ENCODE measurements at places on chromosomes 4 and X. TPM values are rescaled to one million over a fixed set of nuclear protein-coding genes. Genes with fewer than 3 reads are reported as not detected.

The ARAF gene
- total RNA-seq, result 7.0 TPM

The SLC6A8 gene
- 16.0 TPM for total RNA-seq

The AKAP14 gene
- 2.4 TPM for total RNA-seq

The LRP2BP gene
- total RNA-seq, result 13.4 TPM

The IL3RA gene
- 2.4 TPM for total RNA-seq

The SLC26A1 gene
- 3.0 TPM for total RNA-seq

The EPGN gene
- total RNA-seq, result 0.27 TPM

The PIN4 gene
- 15.3 TPM for total RNA-seq

The BST1 gene
- total RNA-seq, result 1.2 TPM

The BTC gene
- total RNA-seq, result 1.5 TPM

The ADRA2C gene
- 5.3 TPM for total RNA-seq

The F8A2 gene
- total RNA-seq, result not detected

The ABCG2 gene
- 12.7 TPM for total RNA-seq

All from cerebellum (tissue), 4 donors.